WTC11 (cell line): ENCODE measurements at places on chromosomes 11 and 22. TPM values are rescaled to one million over a fixed set of nuclear protein-coding genes. Genes with fewer than 3 reads are reported as not detected.

- H3K4me1 ChIP-seq, result peaks cover 20% of the 10 kb centered on the region
- no peak overlapping the region for H3K4me3 ChIP-seq
- H3K36me3 ChIP-seq, result no peaks in the 10 kb centered on the region
- H3K27me3 ChIP-seq, result no peaks in the 10 kb centered on the region
Measured at GRCh38 chr22:46514592-46515207, 22.7 kb downstream of the CELSR1 start.

GRCh38 chr11:67364783-67365722, 8.3 kb downstream of the CLCF1 start:
- H3K4me3 ChIP-seq, result no peak overlapping the region
- peaks cover 73% of the 10 kb centered on the region for H3K27me3 ChIP-seq
- H3K27ac ChIP-seq, result 0 out of 2 replicates have a peak overlapping the region, but pooled peaks have one; percentile 55
- H3K36me3 ChIP-seq, result no peaks in the 10 kb centered on the region
- H3K4me1 ChIP-seq, result peaks cover 15% of the 10 kb centered on the region

DNA sequence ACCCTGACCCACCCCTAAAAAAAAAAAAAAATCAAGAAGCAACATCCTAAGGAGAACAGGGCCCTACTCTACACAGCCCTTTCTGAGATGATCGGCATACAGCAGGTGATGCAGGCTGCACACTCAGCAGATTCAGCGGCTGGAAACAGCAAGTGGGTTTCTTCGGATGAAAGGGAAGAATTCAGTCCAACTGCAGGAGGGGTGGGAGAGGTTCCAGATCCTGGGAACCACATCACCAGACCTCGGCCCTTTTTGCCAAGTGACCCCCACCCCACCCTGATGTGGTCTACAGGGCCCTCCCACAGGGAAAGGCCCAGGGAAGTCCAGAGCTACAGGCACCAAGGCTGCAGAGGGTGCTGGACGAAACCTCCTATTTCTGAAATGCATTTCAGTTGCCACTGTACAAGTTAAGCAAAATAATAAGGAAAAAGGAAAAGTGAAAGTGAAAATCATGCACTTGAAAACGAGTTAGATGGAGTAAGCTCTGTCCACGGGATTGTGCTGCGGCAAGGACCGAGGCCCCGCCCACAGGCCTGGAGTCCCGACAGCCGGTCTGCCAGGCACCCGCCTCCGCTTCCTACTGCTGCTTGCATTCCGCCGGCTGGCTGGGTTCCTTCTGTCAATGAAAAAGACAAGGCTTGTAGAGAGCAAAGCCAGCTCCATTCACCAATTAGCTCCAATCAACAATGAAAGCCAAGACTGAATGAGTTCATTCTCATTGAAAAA, 16.0 kb upstream of the PHLDA2 start:
- H3K36me3 ChIP-seq, result peaks cover 44% of the 10 kb centered on the region
- peak; percentile 76 for DNase-seq
- no peaks in the 10 kb centered on the region for H3K27me3 ChIP-seq

- no peaks in the 10 kb centered on the region for H3K36me3 ChIP-seq
- H3K4me1 ChIP-seq, result peaks cover 51% of the 10 kb centered on the region
- H3K27ac ChIP-seq, result peak overlapping the region; percentile 46
- no peaks in the 10 kb centered on the region for H3K27me3 ChIP-seq
Measured at GRCh38 chr22:40056154-40056553, 61.4 kb downstream of the FAM83F start.

GRCh38 chr11:60182541-60183330, at the start of gene MS4A6A:
TSS of gene MS4A6A (minus strand) at chr11:60183083. CDS start at chr11:60181727, 1,356 bp downstream.
- H3K27ac ChIP-seq, result no peak within 1 kb of the TSS
- DNase-seq, result no peak
- H3K4me3 ChIP-seq, result no peak within 1 kb of the TSS
- peaks cover 10% of the 10 kb centered on the region; the same call in 1 of the 2 replicates for H3K4me1 ChIP-seq

DNA sequence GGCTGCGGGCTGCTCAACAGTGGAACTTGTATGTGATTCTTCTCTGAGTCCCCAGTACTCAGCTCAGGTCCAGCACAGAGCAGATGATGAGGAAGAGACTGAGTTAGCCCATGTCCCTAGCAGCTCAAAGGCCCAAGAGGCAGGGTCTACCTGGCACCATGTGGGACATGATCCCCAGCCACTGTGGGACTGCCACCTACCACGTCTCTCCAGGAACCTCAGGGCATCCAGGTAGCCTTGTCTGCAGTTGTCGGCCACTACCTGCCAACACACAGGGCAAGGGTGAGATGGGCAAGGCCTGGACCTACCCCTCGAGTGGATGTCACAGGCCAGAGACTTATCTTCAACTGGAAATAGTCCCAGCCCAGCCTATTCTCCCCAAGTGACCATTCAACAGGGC, 4.4 kb downstream of the PNPLA5 start:
- peaks cover 12% of the 10 kb centered on the region for H3K27me3 ChIP-seq
- no peaks in the 10 kb centered on the region; the same call in 1 of the 2 replicates for H3K36me3 ChIP-seq
- no peak overlapping the region for H3K27ac ChIP-seq
- no peak for DNase-seq
- peaks cover 4% of the 10 kb centered on the region for H3K4me1 ChIP-seq

Gene SLC5A1
- total RNA-seq, result not detected in 3 replicates

Gene DEUP1
- total RNA-seq, result 0.16 to 0.53 TPM (median 0.44 TPM) in 3 replicates

Gene MRGPRX4
- not detected in 3 replicates for total RNA-seq

Gene TSKU
- total RNA-seq, result 24.0 to 30.3 TPM (median 24.4 TPM) in 3 replicates

Gene PKP3
- total RNA-seq, result 17.3 to 23.4 TPM (median 21.4 TPM) in 3 replicates

Gene PHOX2A
- 1.3 to 1.6 TPM (median 1.3 TPM) in 3 replicates for total RNA-seq
